ENCODE measurements at places on chromosomes 6 and 20.

GRCh38 chr6:107331409-107332386 is 127.7 kb downstream of the PDSS2 start:
- no peak for DNase-seq

- no peak for DNase-seq
Observed at GRCh38 chr6:134079406-134079921, 27.0 kb upstream of the SLC2A12 start.

- DNase-seq, result no peak
Observed at GRCh38 chr6:142414462-142415250, 112.8 kb downstream of the ADGRG6 start.

DNA sequence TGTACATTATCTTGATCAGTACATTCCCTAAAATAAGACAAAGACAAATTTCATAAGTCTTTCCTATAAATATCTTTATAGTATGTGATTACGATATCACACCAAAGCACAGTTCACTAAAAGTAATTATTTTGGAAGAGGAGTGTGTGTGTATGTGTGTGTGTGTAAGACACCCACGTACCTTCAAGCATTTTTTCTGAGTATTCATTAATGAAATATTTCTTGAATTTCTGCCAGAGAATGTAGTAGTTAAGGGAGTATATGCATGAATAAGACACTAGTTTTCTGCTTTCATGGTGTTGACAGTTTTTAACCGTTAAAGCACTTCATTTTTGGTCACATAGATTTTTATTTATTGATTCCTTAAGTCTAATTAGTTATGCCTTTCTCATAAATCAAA is 36.8 kb downstream of the MANEA start:
- no peak for DNase-seq

GRCh38 chr6:16749516-16750485 is 11.5 kb downstream of the ATXN1 start:
- no peak for DNase-seq

- DNase-seq, result no peak
Observed at GRCh38 chr6:89599727-89600126, 38.8 kb downstream of the LYRM2 start.

GRCh38 chr6:19298421-19298820 is 538.7 kb upstream of the ID4 start:
- no peak for DNase-seq

GRCh38 chr6:64445038-64445437 is 809.4 kb downstream of the PHF3 start:
- no peak for DNase-seq

- no peak for DNase-seq
Observed at GRCh38 chr6:33193619-33194018, 1.4 kb upstream of the COL11A2 start.

DNA sequence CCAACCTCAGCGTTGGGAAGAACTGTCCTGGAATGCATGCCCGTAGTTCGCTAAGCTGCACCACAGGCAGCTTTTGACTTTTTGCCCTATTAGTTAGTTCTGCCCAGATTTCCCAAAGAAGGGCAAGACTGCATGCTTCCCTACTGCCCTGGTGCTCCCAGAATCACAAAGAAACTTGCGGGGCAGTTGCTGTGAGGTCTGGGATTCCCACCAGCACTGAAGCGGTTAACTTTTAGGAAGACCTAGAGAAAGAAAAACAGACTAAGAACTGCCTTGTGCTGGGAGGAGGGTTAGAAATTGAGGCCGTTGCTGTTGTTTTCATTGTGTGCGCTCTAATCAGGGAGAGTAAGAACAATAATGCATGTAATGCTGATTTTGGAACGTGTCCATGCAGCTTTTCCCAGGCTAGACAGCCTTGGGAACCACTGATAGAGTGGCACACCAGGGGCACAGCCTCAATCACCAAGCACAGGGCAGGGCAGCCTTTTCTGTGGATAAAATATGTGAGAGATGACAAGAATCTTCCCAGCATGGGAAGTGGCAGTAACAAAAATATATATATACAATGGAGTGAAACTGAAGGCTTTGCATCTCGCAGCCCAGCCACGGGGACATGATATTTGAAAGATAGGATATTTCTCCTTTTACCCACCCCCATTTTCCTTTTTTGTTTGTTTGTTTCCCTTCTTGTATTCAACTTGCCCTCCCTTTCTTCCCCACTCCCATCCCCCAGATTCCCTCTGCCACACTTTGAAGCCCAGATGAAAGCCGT is 137.7 kb upstream of the HEY2 start:
- DNase-seq, result peak; percentile 79

DNA sequence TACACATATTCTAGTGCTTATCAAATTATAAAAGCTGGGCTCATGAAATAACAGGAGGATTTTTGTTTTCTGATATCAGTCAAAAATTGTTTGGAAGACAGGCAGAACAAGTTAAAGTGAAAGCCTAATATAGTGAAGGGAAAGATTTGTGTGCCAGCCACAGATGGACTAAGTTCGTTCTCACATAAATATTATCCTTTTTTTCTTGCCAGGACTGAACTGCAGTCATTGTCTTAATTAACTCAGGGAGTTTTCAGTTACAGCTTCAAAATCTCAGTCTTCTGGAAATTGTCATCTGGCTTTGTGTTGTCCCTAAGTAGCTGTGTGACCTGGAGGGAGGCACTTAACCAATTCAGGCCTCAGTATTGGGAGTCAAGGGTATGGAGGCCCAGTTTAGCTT is 40.7 kb downstream of the PLCB4 start:
- DNase-seq, result no peak

DNA sequence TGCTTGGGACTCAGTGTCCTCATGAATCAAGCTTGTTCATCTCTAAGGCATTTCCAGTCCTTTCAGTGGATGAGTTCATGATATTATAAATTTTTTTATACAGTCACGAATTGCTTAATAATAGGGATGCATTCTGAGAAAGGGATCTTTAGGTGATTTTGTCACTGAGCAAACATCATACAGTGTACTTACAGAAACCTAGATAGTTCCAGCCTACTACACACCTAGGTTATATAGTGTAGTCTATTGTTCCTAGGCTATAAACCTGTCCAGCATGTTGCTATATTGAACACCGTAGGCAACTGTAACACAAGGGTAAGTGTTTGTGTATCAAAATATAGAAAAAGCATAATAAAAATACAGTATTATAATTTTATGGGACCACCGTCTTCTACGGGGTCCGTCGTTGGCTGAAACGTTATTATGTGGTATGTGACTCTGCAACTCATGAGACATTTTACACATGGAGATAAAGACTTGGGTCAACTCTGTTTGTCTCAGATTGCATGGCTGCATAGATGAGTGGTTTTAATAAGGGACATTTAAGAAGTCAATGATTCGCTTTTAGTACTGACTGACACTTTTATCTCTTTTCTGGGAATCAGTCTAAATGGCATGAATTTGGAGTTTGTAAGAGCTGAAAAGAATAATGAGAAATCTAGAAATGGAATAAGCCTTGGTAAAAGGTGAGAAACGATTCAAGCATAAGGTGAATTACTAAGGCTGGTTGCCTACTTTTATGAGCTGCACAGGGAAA is 33.2 kb downstream of the CLIC5 start:
- DNase-seq, result no peak

- DNase-seq, result peak; percentile 89
Observed at GRCh38 chr6:153150752-153151440, 19.8 kb upstream of the RGS17 start.

DNA sequence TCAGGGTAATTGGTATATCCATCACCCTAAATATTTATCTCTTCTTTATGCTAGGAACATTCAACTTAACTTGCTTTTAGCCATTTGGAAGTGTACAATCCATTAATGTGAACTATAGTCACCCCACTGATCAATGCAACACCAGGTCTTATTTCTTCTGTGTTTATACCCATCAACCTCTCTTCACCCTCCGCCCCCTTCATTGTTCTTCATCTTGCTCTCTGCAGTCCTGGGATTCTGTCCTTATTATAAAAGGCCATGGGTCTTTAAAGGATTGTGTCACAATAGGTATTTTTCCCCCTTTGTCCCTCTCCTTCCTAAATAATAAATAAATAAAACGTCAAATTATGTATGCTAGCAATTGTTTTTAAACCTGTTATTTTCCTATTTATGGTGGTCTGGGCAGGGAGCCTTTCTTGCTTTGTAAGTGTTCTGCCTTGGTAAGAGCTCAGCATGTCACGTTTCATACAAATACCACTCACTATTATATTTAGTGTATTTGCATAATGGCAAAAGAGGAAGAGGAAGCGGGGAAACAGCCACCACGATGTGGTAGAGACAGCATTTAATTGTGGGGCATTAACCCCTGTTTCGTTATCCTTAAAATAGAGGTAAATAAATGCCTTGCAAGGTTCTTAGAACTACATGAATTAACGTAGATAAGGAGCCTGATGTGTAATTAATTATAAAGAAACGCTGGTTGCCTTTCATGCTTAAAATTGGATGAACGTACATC is 1.9 kb downstream of the ABRACL start:
- DNase-seq, result no peak

GRCh38 chr6:107817784-107818183 is 6.3 kb downstream of the SCML4 start:
- no peak for DNase-seq
